ENCODE measurements at places on chromosomes 3 and 15.

DNA sequence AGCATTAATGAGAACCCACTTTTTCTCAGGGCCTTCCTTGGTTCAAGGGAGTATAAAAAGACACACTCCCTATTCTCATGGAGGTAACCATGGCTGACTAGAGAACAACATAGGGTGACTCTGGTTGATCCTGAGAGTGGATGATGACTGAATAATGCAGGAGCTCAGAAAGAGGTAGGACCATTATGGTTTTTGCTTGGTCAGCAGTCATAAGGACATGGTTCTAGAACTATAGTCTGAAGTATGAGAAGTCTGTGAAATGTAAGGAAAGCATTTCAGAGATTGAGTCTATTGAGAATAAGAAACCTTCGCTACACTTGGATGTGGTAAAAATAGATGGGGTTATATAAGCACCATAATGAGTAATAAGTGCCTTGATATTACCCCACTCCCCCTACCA is 184.1 kb upstream of the GPR149 start:
- DNase-seq = no peak

GRCh38 chr3:155029941-155030340 is 50.2 kb upstream of the MME start:
- no peak for DNase-seq

- no peak for DNase-seq
Observed at GRCh38 chr3:65888980-65889706, 149.6 kb downstream of the MAGI1 start.

- DNase-seq = no peak
Observed at GRCh38 chr3:43738305-43738704, 47.6 kb downstream of the ABHD5 start.

DNA sequence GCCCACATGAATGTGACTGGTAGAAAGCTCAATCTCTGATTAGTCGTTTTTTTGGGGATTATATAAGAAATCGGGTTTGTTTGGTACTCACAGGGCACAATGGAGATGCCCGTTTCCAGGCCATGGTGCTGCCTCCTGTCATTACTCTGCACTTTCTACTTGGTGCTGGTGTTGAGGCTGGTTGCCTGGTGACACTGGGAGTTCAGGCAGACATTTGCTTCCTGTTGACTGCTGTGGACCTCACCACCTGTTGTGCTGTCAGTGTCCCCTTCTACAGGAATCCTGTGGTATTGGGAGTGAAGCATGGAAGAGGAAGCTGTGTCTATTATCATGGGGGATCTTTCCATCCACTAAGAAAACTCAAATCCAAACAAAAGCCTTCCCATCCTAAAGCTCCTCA is 227.2 kb upstream of the TBL1XR1 start:
- no peak for DNase-seq

- no peak for DNase-seq
Observed at GRCh38 chr15:99545605-99546004, 20.2 kb upstream of the MEF2A start.

- DNase-seq = no peak
Observed at GRCh38 chr3:127260416-127260815, 27.4 kb downstream of the PRR20G start.

DNA sequence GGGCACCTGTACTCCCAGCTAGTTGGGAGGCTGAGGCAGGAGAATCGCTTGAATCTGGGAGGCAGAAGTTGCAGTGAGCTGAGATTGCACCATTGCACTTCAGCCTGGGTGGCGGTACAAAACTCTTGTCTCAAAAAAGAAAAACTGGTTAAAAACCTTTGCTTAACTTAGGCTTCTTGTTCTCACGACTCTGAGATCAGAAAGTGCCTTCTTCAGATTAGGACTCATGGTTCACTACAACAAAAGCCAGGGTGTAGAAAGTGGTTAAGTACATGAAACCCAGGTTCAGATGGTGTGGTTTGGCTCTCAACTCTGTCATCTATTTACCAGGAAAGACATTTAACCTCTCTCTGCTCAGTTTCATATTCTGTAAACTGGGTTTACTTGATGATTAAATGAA is 168.4 kb downstream of the TUSC7 start:
- DNase-seq = no peak

GRCh38 chr3:155303540-155304097 is 10.1 kb upstream of the STRIT1 start:
- DNase-seq = no peak

DNA sequence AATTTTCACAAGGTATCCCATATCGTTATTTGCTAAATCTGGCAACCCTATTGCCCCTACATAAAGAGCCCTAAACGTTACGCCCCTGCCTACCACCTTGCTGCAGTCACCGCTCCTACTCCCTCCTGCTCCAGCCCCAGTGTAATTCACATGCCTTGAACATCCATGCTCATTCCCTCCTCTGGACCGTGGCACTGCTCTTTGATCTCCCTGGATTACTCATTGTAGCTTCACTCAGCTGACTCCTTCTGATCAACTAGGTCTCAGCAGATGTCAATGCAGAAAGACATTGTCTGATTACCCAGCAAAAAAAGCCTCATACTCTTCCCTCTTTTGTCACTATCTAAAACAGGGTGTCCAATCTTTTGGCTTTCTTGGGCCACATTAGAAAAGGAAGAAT is 40.7 kb upstream of the KBTBD8 start:
- DNase-seq = no peak

- DNase-seq = no peak
Observed at GRCh38 chr15:100730655-100731266, 128.4 kb downstream of the ASB7 start.

DNA sequence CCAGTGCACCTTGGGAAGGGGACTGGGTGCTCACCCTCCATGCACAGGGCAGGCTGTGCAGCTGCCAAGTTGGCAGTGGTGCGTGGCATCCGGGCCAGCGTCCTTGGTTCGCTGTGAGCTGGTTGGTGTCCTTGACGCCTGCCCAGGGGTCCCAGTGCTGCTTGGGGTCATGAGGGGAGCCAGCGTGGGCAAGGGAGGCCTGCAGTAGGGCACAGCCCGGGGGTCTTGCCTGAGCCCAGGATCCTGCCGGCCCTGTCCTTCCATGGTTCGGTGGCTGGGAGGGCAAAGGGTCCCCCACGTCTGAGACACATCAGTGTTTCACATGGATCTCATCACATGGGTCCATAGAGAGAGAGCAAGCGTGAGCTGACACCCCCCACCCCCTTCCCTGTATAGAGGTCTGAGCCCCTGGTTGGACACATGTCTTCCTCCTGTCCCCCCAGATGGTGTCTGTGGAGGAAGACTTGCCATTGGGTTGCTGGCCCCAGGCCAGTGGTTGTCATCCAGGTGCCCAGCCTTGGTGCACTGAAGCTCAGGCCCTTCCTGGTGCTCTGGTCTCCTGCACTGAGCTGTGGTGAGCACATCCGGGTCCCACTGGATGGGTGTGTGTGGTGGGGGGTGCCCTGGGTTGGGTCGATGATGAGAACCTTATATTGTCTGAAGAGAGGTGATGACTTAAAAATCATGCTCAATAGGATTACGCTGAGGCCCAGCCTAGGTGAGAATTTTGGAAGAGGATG is 232.3 kb downstream of the SNRPN start:
- no peak for DNase-seq

GRCh38 chr15:89893027-89893426 is 767 bp downstream of the AP3S2 start:
- no peak for DNase-seq

- DNase-seq = no peak
Observed at GRCh38 chr3:14774431-14774830, 44.3 kb upstream of the FGD5 start.

DNA sequence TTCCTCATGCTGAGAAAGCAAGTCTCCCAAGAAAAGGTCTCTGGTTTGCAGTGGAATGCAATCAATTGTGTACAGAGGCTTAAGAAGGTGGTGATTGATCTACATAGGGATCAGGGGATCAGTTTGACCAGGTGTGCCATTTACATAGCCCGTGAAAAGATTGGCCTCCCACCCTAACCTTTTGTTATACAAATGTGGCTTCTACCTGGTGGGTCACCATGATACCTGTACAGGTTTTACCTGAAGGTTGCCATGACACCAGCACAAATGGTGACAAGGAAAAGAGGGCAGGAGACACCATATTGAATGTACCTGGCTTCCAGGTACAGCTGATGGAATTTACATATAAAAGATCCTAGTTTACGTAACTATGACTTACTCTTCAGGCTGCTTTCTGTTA is 25.5 kb upstream of the TEX55 start:
- DNase-seq = no peak

DNA sequence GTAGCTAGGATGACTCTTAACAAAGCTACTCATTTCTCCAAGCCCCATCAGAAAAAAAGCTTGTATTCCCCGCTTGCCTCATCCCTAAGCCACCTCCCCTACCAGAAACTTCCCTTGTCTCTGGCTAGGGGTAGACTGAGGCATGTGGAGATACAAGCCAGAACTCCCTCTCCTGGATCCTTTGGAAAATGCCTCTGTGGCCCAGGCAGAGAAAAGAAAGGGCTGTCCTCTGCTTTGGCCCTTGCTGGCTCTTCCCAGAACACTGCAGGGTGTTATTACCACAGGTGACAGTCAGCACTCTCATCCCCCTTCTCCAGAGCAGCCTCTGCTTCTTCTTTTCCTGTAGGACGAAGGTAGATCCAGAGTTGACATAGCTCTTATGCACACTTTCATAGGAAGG is 15.2 kb downstream of the RMDN3 start:
- no peak for DNase-seq

GRCh38 chr3:147943265-147943945 is 534.2 kb downstream of the ZIC1 start:
- no peak for DNase-seq

GRCh38 chr15:82850731-82851130 is 41.3 kb downstream of the WHAMM start:
- DNase-seq = no peak

GRCh38 chr3:191385101-191385500 is 54.8 kb upstream of the UTS2B start:
- no peak for DNase-seq

- peak; percentile 47 for DNase-seq
Observed at GRCh38 chr3:172918165-172918564, 167.6 kb downstream of the ECT2 start.

- DNase-seq = no peak
Observed at GRCh38 chr3:113138839-113139743, 72.3 kb upstream of the BOC start.

DNA sequence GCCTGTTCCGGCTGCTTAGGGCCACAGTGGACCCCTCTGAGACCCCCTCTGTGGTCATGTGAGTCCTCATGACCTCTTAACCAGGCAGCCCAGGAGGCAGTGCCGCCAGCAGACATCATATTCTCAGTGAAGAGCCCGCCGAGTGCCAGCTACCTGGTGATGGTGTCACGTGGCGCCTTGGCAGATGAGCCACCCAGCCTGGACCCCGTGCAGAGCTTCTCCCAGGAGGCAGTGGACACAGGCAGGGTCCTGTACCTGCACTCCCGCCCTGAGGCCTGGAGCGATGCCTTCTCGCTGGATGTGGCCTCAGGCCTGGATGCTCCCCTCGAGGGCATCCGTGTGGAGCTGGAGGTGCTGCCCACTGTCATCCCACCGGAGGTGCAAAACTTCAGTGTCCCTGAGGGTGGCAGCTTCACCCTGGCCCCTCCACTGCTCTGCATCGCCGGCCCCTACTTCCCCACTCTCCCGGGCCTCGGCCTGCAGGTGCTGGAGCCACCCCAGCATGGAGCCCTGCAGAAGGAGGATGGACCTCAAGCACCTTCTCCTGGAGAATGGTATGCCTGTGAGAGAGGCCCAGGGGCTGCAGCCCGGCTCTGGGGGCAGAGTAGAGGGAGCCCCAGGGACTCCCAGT is 176.1 kb downstream of the TBC1D2B start:
- DNase-seq = no peak

DNA sequence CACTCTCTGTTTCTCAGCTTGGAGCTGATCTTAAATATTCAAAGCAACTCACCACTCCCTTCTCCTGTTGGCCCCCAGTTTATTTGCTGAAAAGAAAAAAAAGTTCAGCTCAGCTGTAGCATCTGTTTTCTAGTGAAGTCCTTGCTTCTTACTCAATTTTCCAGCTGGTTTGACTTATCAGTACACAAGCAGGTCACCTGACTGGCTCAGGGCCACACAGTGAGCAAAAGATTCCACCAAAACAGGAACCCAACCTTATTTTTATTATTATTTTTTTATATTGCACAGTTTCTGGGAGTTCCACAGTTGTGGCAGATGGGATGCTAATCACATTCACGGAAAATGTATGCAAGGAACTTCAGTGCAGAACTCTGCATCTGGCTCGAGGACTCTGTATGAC is 390.7 kb upstream of the RGMA start:
- DNase-seq = no peak

DNA sequence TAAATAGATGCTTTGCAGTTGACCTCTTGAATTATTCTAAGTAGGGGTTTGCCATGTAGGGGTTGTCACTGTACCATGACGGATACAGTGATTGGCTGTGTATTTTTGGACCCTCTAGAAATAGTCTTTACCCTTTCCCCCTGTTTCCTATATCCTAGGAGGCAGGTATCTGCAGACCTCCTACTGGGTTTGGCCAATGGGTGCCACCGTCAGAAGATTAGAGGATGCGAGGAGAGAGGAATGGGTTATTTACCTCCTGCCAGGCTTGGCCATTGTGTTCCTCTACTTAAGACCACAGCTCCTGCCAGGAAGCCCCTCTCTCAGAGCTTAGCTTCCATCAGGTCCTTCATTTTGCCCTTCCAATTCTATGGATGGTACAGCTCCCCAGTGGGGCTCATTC is 40.2 kb upstream of the CLRN1 start:
- DNase-seq = no peak

GRCh38 chr15:100207053-100207452 is 134.7 kb downstream of the ADAMTS17 start:
- DNase-seq = no peak

DNA sequence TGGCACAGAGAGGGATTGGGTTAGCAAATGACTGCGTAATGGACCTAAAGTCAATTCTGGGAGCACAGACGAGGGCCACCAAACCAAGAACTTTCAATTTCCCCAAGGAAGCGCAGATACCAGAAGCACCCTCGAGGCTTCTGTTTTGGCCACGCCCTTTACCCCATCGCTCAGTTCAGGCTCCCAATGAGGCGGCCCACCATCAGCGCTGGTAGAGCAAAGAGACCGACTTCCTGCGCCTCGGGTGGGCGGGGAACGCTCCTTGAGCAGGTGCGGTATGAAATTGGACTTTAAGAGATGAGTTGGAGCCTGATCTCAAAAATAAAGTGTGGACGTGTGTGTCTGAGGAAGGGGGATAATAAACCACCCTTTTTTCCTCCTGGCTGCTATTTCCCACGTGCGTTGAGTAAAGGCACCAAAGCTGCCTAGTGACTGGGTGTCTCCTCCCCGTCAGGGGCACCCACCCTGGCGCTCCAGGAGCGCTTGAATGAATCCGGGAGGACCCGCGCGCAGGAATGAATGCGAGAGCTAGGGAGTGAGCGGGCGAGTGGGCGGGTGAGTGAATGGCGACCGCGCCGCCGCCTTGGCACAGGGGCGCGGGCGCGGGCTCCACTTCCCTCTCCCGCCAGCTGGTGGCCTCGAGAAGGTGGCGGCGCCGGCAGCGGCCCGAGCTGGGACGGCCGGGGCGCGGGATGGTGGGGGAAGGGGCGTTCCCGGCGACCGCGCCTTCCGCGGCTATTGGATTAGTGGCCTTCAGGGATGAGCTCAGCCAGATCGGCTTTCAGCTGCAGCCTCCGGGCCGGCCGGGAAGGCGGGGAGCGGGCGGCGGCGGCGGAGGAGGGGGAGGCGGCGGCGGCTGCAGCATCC is at the start of gene SPSB4:
Gene SPSB4 (plus strand): TSS at position 772 of the 867 bp plus-strand sequence. CDS start 14,758 bp downstream, outside the sequence.
- DNase-seq = peak; percentile 48

GRCh38 chr3:25130724-25131520 is 297.1 kb upstream of the RARB start:
- no peak for DNase-seq

- DNase-seq = no peak
Observed at GRCh38 chr3:30832961-30833575, 61.4 kb downstream of the GADL1 start.

Measured in DMS79 treated with DMSO at 0.1 percent for 48 hours (cell line).